ENCODE measurements at places on chromosomes 13 and 19. TPM values are rescaled to one million over a fixed set of nuclear protein-coding genes. Genes with fewer than 3 reads are reported as not detected.

DNA sequence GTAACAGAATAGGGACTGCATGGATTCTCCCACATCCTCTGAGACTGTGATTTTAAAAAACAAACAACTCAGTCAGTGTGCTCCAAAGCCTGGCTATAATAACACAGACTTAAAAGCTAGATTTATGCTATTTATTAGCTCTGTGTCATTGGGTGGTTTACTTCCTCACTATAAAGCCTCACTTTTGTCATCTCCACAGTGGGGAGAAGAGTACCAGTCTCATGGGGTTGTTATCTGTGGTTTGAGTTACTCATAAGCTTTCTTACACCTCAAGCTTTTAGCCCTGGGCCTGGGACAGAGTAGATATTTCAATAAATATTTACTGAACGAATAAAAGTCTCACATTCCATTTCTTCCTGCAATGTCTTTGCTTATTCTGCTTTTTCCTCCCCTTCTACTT, 5.3 kb downstream of the RNASEH2B start:
- no peak for DNase-seq

Gene SARS2
- 14.5 TPM for total RNA-seq

Gene SOHLH2
- total RNA-seq: not detected

DNA sequence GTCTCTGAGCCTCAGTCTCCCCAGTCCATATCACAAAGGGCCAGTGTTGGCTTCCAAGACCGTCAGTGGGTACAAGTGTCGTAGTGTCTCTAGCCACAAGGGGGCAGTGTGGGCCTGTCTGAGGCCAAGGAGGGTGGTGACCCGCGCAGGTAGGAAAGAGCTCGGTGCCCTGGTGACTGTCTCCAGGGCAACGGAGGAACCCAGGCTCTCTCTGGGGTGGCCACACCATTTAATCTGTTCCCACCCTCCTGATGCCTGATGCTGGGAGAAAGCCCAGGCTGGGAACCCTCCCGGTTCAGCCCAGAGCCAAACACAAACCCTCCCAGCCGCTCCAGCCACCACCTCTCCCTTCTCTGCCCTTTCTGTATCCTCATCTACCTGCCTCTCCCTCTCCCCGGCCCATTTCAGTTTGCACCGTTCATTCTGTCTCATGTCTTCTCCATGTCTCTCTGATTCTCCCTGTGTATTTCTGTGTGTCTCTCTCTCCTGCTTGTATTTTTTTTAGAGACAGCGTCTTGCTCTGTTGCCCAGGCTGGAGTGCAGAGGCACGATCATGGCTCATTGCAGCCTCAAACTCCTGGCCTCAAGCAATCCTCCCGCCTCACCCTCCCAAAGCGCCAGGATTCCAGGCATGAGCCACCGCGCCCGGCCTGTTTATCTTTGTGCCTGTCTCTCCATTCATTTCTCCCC, 17.5 kb upstream of the MEIS3 start:
- peak; percentile 85 for DNase-seq

Gene C1QTNF9
- 2.5 TPM for total RNA-seq

DNA sequence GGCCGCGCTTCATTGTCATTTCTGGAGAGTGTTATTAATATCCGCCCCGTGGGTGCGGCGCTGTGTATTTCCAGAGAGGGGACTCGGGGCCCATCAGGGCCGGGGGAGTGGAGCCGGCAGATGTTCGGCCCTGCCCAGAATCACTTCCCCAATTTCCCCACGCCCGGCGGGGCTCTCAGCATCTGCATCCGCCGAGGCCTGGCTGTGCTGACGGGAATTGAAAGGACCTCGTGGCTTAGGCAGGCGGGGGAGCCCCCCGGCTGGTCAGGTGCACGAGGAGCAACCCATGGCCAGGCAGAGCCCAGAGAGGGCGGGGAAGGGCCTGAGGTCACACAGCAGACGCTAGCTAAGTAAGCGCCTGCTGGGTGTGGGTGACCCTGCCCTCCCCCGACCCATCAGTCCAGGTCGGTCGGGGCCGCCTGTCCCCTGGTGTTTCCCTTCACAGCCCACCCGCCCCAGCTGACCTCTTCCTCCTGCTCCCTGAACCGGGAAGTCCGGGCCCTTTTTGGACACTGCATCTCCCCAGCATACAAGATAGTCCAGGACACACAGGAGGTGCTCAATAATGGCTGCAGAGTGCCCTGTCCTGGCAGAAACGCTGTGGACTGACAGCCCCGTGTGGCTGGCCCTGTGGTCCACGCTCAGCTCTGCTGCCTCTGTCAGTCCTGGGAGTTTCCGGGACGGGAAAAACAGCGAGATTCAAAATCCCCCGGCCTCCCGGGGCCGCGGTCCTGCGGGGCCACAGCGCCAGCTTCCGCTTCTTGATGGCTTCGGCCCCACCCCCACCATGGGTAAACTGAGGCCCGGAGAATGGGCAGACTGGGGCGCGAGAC, 22.1 kb downstream of the ARID3A start:
- peak; percentile 83 for DNase-seq

- peak; percentile 71 for DNase-seq
These were observed 740.1 kb downstream of the UQCRFS1 start for GRCh38 chr19:28472843-28473242.

GRCh38 chr19:9799162-9799561, 19.7 kb downstream of the FBXL12 start:
- DNase-seq: no peak

- DNase-seq: no peak
These were observed 66.6 kb downstream of the CHST8 start for GRCh38 chr19:33688171-33688992.

Gene TUBB4A
- total RNA-seq: 10.8 TPM

DNA sequence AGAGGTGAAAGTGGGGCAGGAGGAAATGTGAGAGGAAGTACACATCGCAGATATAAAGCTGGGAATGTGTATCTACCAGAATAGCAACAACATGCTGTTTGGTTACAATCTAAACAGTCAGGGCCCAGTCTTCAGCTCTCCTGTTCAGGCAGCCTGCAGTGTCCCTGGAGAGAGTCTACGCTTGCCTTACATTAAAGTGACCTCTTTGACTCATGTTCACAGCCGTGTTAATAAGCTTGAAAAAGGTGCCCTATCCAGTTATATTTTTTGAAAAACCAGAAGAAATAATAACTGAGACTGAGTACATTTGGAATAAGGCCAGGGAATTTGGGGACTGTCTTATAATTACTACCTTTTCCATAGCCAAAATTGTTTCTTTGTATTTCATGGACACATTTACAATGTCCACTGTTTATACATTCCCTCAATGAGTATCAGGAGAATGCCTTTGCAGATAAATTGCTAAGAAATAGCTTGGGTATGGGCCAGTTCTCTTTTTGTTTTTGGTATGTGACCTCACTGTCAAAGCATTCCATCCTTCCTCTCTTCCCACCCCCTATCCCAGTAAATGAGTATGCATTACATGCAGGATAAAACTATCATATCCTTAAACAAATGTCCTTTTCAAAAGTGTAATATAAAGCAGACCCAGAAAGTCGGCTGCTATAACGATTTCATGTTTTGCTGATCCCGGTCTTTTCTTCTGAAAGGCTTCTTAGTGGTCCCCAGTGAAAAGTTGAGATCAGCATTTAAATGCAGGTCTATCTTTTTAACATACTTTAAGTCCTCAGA, 82.6 kb downstream of the PCDH9 start:
- no peak for DNase-seq

Gene NLRP11
- total RNA-seq: not detected

Gene LAIR2
- total RNA-seq: not detected

- DNase-seq: no peak
These were observed 69.6 kb downstream of the ARHGEF7 start for GRCh38 chr13:111184458-111185401.

- no peak for DNase-seq
These were observed 18.6 kb upstream of the TNFAIP8L1 start for GRCh38 chr19:4620675-4621074.

Gene ICAM5
- total RNA-seq: 0.11 TPM

DNA sequence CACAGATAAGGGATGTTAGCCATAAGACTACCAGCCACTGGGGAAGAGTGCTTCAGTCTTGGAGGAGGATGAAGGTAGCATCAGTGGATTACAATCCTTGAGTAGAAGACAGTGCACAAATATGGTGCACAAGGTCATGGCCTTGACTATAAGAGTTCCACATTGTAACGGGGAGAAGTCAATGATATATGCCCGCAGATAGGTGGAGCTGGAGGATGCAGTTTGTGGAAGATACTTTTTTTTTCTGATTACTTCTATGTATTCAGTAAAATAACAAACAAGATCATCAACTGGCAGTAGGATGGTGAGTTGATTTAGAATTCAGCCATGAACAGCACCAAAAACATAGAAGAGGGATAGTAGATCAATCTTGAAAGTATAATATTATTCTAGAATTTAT, 926.8 kb upstream of the MIR17HG start:
- DNase-seq: no peak

Gene BRME1
- 0.81 TPM for total RNA-seq

- DNase-seq: no peak
These were observed 258.4 kb downstream of the RFC3 start for GRCh38 chr13:34076319-34076718.

DNA sequence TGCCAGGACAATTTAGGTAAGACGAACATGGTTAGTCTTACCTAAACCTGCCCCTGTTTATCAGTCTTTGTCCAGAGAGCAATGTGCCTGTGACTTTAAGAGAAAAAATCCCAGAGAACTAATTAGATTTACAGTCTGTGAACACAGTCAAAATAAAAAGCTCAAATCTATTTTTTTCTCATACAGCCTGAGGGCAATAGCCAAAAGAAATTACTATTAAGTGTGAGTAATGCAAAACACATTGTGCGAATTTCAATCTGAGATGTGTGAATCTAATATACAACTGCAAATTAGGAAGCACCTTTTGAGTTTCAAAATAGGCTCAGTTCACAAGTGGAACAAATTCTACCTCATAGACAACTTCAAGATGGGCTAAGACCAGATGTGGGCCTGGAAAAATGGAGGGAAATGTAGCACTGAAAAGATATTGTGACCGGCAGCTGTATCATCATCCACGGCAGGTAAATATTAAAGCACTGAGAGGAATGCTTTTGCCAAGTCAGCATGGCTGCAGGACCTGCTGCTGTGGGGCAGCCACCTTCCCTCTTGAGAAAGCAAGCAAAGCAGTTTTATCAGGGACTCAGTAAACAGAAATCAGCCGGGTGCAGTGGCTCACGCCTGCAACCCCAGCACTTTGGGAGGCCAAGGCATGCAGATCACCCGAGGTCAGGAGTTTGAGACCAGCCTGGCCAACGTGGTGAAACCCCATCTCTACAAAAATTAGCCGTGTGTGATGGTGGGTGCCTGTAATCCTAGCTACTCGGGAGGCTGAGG, 114.8 kb downstream of the KATNAL1 start:
- no peak for DNase-seq

DNA sequence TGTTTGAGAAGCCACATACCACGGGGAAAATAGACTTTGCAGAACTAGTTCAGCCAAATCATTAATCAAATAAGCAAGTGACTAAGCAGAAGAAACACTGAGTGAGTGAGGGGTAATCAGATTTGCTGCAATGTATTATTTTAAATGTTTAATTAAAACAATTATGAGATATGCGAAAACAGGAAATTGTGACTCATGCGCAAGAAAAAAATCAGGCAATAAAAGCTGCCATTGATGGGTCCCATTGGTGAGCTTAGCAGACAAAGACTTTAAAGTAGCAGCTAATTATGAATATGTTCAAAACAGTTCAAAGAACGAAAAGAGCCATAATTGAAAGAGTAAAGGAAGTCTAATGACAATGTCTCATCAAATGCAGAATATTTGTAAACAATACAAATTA, 644.1 kb downstream of the GPC5 start:
- no peak for DNase-seq

Gene ZNF790
- total RNA-seq: 9.8 TPM

DNA sequence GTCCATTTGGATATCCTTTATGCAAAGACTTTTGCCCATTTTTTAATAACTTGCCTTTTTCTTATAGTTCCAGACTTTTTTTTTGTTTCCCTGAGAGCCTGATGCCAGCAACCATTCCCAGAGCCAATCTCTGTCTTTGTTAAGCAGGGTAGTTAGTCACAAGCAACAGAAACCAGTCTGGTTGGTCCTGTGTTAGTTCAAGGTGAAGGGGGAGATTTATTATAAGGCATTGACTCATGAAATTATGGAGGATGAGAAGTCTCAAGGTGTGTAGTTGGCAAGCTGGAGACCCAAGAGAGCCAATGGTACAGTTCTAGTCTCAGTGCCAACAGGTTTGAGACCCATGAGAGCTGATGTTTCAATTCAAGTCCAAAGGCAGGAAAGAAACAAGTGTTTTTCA, 33.0 kb downstream of the GPR12 start:
- DNase-seq: no peak

- peak; percentile 85 for DNase-seq
These were observed 33.2 kb downstream of the RASA3 start for GRCh38 chr13:114099191-114099590.

DNA sequence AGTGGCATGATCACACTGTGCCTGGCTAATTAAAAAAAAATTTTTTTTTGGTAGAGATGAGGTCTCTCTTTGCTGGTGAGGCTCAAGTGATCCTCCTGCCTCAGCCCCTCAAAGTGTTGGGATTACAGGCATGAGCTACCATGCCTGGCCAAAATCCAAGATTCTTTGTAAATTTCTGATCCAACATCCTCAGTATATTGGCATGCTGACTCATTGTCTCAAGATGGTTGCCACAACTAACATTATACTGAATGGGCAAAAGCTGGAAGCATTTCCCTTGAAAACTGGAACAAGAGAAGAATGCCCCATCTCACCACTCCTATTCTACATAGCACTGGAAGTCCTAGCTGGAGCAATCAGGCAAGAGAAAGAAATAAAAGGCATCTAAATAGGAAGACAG, 100.0 kb downstream of the KLF5 start:
- DNase-seq: no peak

Gene ERICH4
- not detected for total RNA-seq

Gene GJB2
- total RNA-seq: 0.38 TPM

GRCh38 chr19:12804051-12804450, 2.2 kb downstream of the THSD8 start:
- DNase-seq: no peak

DNA sequence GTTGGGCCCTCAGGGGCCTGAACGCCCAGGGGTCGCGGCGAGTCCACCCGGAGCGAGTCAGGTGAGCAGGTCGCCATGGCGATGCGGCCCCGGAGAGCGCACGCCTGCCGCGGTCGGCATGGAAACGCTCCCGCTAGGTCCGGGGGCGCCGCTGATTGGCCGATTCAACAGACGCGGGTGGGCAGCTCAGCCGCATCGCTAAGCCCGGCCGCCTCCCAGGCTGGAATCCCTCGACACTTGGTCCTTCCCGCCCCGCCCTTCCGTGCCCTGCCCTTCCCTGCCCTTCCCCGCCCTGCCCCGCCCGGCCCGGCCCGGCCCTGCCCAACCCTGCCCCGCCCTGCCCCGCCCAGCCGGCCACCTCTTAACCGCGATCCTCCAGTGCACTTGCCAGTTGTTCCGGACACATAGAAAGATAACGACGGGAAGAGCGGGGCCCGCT, at the start of gene CCNA1:
CCNA1 (plus strand) TSS at position 390 of the 439 bp plus-strand sequence. CDS start 562 bp downstream, outside the sequence.
- DNase-seq: peak; percentile 42

Gene CLIP3
- total RNA-seq: 4.1 TPM

All from Right ventricle myocardium superior (tissue), 1 donor.